ENCODE measurements at places on chromosomes 4 and X.
A peak's percentile ranks its signal among the peaks of the same experiment; 100 is the strongest.

DNA sequence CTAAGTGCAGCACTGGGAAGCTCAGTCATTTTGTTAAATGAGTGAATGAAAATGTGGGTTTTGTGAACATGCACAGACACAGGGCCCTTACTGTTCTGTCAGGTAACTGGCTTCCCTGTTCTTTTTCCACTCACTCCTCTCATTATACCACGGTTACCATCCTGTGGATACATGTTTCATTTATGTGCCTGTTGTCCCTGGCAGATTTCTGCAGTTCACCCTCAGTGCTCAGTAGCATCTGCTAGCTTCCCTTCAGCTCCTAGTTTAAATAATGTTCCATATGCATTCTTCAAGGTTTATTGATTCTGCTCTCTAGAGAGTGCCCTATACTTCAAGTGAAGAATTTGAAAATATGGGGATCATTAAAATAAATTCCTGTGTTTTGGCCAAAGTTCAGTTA lies 1634.3 kb upstream of the ADGRL3 start:
- no peak overlapping the region for H3K27ac ChIP-seq
- DNase-seq, result no peak
- H3K4me1 ChIP-seq, result no peaks in the 10 kb centered on the region

GRCh38 chr4:114037988-114038387 lies 58.5 kb upstream of the ARSJ start:
- peaks cover 7% of the 10 kb centered on the region for H3K4me1 ChIP-seq
- H3K27ac ChIP-seq, result no peak overlapping the region
- H3K36me3 ChIP-seq, result no peaks in the 10 kb centered on the region
- no peak for DNase-seq
- no peaks in the 10 kb centered on the region for H3K27me3 ChIP-seq

- peaks cover 24% of the 10 kb centered on the region for H3K27me3 ChIP-seq
- no peak for DNase-seq
- H3K27ac ChIP-seq, result no peak overlapping the region
- no peaks in the 10 kb centered on the region for H3K4me1 ChIP-seq
- peak overlapping the region; percentile 51 for H3K4me3 ChIP-seq
- H3K36me3 ChIP-seq, result no peaks in the 10 kb centered on the region
These were observed 343 bp downstream of the DACH2 start for GRCh38 chrX:86148594-86148993.

- no peak for DNase-seq
- peaks cover 4% of the 10 kb centered on the region for H3K36me3 ChIP-seq
- H3K4me3 ChIP-seq, result no peak overlapping the region
- peaks cover 55% of the 10 kb centered on the region for H3K4me1 ChIP-seq
- peak overlapping the region; percentile 79 for H3K27ac ChIP-seq
These were observed 173.7 kb downstream of the PTTG2 start for GRCh38 chr4:38133711-38134480.

- no peaks in the 10 kb centered on the region for H3K36me3 ChIP-seq
- no peak for DNase-seq
- H3K4me1 ChIP-seq, result no peaks in the 10 kb centered on the region
- no peak overlapping the region for H3K4me3 ChIP-seq
These were observed 352.3 kb downstream of the GRXCR1 start for GRCh38 chr4:43244688-43245382.

- no peak overlapping the region for H3K4me3 ChIP-seq
- no peak overlapping the region for H3K27ac ChIP-seq
- H3K36me3 ChIP-seq, result no peaks in the 10 kb centered on the region
- H3K27me3 ChIP-seq, result no peaks in the 10 kb centered on the region
These were observed 859.3 kb upstream of the LCORL start for GRCh38 chr4:18880871-18881270.
